Testis (tissue), 5 donors: ENCODE measurements at places on chromosomes 16 and 17. TPM values are rescaled to one million over a fixed set of nuclear protein-coding genes. Genes with fewer than 3 reads are reported as not detected.

Gene GALR2
- polyA plus RNA-seq, result 0.47 TPM

Gene C16orf96
- 19.8 TPM for polyA plus RNA-seq

Gene MT1X
- 51.7 TPM for polyA plus RNA-seq

Gene CCDC40
- 38.6 TPM for polyA plus RNA-seq
